ENCODE measurements at places on chromosomes 1 and 21.

- peak; percentile 81 for DNase-seq
Observed at GRCh38 chr1:221845650-221846371, 103.9 kb upstream of the DUSP10 start.

DNA sequence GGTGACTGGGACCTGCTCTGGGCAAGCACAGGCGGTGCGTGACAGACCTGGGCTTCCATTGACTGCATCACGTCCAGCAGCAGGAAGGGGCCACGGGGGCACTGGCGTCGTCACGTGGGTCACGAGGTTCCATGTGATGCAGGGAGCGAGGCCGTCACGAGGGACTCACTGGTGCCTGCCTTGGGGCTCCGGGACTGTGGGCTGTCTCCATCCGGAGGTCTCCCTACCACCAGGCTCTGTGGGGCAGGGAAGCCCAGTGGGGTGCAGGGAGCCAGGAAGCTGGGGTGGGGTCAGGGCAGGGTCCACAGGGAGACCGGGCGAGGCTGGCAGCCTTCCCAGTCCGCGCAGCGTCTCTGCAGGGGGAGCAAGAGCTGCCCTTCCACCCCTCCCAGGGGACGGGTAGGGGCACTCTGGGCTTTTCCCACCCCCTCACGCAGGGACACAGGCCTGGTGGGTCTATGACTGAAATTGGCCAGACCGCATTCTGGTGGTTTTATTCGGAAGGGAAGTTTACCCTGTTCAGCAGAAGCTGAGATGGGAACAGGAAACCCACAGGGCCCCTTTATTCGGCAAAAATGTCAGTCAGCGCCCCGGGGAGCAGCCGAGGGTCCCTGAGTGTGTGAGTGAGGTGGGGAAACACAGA lies 416 bp upstream of the TNFRSF14 start:
- no peak for DNase-seq

DNA sequence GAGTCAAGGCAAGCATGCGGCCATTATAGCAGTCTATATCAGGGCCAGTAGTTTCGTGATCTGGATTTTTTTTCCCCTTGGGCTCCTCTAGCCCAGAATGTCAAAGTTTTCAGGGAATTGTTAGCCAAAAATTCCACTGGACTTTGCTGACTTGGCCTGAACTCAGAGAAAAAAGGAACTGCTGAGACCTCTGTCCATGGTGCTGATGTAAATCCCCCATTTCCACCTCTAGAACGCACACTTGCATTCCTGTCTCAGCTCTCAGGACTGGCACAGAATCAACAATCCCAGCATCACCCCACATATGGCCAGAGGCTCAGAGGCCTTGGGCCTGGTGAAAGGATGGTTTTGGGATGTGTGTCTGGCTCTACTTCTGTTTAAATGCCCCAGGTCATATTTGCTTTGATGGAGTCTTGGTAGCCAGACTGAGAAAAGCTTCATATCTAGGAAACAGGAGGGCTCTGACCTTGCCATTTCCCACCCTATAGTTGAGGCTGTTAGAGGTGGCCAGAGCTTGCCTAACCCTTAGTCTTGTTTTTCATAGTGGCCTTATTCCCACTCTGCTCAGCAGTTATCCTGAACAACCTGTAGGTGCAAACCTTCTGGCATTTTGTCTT lies 16.9 kb upstream of the EFCAB14 start:
- no peak for DNase-seq

DNA sequence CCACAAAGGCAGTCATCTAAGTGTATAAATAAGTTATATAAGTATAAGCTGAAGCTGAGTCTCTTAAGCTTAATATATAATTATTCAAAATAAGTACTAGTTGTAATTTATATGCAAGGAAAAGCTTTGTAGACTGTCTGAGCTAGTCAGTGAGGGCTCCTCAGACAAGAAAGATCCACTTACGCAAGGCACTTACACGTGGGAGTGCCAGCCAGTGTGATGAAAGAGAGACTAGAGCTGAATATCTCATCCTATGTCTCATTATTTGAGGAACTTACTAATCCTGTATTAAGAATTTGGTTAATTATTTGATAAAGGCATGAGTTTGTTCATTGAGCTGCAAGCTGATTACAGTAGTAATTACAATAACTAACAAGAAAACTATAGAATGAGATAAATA lies 146.9 kb downstream of the PDE4B start:
- DNase-seq, result no peak

- no peak for DNase-seq
Observed at GRCh38 chr1:234768171-234768568, 158.2 kb upstream of the IRF2BP2 start.

All from NCI-H1092 treated with DMSO at 0.1 percent for 48 hours (cell line).